Activated gamma-delta T cell treated with Interleukin-2 at 50 U/mL for 16 hours (primary cell): ENCODE measurements at places on chromosomes 13 and 19.

DNA sequence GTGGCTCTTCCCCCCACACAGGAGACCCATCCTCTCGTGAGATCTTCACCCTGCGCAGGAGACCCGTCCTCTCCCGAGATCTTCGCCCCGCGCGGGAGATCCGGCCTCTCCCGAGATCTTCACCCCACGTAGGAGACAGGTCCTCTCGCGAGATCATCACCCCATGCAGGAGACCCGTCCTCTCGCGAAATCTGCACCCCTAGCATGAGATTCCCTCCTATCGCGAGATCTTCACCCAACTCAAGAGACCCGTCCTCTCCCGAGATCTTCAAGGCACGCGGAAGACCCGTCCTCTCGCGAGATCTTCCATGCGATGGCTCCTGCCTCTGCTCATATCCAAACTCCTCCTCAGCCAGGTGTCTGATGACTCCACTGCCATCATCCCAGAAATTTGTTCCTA, 24.3 kb downstream of the LAIR2 start:
- no peak for DNase-seq

GRCh38 chr13:89267734-89268133, 1596.6 kb downstream of the SLITRK5 start:
- no peak for DNase-seq

DNA sequence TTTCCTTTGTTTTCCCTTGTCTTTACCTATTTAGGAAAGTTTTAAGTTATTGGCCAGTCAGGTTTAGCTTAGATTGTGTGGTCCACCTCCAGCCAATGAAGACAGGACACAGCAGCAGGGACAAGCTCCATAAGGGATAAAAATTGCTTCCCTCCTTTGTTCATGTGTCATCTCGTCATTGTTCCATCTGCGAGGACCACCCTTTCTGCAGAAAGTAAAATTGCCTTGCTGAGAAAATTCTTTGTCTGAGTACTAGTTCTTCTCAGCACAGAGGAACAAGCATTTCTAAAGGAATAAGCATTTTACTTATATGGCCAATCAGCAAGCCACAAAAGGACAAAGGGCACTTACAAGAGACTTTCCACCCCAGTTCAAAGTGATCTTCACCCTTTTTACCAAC, 11.4 kb downstream of the ZNF560 start:
- no peak for DNase-seq

DNA sequence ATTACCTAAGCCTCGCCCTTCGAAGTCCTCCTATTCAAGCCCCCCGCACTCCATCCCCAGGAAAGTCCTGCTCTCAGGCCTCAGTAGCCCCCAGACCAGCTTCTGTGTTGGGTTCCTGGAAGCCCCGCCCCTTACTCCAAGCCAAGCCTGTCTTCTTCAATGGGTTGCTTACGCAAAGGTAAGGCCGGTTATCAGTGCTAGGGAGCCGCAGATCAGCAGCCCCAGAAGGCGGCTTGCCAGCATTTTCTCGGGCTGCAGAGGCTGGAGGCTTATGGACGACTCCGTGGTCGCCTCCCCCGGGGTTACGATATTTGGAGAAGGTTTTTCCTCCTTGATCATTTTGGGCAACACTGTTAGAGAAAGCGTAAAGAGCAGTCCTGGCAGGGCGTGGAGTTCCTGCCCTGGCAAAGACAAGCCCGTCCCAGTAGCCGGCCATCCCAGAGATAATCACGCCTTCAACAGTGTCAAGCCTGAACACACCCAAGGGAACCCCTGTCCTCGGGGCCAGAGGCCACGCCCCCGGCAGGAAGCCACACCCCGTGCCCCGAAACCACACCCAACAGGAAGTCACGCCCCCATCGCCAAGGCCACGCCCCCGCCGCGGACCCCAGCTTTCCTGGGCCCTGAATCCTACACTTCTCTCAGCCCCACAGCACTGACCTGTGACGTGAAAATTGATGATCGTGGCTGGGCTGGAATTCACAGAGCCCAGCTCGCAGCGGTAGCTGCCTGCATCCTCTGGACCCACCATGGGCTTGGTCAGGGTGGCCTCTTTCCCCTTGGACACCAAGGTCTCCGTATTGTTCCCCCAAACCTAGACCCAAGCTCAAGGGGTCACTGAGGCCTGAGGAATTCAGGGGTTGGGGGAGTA, 954 bp upstream of the RASIP1 start:
- DNase-seq = no peak

DNA sequence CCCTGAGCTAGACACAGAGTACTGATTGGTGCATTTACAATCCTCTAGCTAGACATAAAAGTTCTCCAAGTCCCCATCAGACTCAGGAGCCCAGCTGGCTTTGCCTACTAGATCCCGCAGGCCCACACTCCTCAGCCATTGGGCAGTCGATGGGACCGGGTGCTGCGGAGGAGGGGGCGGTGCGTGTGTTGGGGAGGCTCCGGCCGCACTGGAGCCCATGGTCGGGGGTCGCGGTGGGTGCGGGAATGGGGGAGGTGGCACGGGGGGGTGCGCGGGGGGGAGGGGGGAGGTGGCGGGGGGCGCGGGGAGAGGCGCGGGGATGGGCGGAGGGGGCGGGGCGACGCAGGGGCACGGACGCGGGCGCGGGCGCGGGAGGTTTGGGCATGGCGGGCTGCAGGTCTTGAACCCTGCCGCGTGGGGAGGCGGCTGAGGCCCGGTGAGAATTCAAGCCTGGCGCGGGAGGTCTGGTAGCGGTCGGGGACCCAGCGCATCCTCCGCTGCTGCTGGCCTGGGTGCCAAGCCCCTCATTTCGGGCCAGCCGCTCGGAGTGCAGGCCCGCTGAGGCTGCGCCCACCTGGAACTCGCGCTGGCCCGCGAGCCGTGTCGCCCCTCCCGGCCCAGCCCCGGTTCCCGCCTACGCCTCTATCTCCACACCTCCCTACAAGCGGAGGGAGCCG, 674.1 kb downstream of the SLITRK5 start:
- DNase-seq = no peak
